RPMI8226 (cell line): ENCODE measurements at places on chromosomes 6 and 20.
A peak's percentile ranks its signal among the peaks of the same experiment; 100 is the strongest.

DNA sequence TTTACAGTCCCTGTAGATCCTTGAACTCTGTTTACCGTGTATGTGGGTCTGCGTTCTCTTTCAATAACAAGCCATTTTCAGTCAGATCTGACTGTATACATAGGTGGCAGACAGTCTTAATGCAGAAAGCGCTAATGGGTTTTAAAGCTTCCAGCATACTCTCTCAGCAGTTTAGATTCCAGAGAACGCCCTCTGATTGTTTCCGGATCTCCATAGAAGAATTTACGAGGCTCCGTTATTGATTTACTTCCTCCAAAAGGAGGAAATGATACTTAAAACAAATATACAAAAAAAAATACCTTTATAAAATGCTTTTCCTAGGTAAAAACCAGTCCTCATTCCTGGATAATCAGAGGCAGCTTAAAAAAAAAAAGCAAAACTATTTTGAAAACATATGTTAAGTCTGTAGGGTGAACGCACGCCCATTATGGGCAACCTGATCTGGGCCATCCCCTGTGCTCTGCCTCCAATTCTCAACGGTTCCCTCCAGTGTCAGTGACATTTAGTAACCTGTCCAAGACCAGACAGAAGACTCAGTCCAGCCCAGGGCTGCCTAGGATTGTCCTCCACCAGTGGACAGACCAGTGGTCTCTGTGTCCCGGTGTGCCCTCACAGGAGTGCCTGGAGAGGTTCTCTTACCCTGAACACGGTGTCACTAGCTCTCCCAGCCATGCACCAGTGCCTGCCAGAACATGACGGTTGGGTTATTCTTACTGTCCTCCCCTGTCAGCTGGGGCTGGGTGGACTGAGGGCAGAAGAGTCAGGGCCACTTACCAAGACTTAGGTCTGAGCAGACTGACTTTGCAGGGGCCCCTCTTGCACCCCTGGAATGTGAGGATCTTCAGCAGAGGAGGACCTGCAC, 217.3 kb downstream of the ARID1B start:
- no peak for DNase-seq

- peak; percentile 73 for DNase-seq
These were observed 171.4 kb downstream of the DTNBP1 start for GRCh38 chr6:15491255-15491985.

DNA sequence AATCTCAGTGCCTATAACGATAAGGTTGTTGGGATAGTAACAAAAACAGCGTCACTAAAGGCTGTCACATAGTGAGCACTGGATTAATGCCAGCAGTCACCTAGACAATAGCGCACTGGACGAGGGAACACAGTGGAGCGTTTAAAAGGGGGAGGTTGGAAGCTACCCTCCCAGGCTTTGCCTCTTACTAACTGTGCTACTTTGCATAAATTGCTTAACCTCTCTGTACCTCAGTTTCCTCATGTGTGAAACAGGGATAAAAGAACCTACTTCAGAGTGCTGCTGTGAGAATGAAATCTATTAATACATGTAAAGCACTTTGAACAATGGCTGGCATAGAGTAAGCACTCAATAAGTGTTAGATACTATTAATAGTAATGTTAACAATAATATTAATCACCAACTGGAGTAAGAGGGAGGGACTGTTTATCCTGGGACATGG, 10.5 kb downstream of the BCL2L1 start:
- peak; percentile 90 for DNase-seq

- DNase-seq: no peak
These were observed 28.4 kb downstream of the HLA-C start for GRCh38 chr6:31243508-31243907.

DNA sequence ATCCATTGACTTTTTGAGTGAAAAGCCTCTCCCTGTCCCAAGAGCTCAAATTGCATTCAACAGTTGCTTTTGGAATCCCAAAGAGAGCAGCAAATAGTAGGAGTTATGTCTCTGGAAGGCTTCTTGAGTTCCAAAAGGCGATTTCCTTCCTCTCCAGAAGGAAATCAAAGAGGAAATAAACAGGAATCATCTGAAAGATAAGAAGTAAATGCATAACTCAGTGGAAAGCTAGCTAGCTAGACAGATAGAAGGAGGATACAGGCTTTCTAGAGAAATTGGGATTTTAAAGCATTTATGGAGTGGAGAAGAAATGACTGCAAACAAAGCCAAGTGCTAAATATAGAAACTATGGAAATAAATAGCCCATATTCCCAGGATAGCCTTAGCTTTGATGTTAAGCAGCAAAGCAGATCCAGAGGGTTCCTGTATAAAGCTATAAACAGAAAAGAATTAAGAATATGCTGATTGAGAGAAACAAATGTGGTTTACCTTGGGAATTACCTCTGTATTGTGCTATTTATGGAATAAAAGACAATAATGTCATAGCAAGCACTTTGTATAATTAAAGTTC, 214.7 kb downstream of the PLCB1 start:
- no peak for DNase-seq

DNA sequence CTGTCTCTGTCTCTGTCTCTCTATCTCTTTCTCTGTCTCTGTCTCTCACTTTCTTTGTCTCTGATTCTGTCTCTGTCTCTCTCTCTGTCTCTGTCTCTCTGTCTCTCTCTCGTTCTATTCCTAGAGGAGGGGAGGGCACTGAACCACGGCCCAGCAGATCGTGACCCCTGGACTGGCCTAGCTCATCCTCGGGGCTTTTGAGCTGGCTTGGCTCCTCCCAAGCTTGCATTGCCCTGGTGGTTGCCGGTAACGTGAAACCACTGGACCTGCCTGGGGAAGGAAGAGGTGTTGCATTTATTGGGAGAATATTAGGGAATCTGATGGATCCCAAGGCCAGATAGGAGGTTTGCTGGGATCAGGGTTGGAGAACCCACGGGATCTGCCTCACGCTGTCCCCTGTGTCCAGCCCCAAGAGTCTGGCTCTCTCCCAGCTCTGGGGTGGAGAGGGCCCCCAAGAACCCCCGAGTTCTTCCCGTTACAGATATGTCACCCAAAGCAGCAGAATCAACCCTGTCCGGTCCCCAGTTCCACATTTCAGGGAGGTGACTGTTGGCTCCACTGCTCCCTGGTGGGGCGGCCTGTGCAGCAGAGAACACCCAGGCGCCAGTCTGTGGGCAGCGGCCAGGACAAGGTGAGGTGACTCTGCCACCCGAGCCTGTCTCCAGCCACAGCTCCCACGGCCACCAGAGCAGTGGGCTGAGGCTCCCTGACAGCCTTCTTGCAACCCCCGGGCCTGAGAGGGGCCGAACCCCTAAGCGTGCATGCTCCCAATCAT, 228.3 kb downstream of the TTLL2 start:
- DNase-seq: no peak

- no peak for DNase-seq
These were observed 13.8 kb downstream of the BMP7 start for GRCh38 chr20:57252559-57253162.

DNA sequence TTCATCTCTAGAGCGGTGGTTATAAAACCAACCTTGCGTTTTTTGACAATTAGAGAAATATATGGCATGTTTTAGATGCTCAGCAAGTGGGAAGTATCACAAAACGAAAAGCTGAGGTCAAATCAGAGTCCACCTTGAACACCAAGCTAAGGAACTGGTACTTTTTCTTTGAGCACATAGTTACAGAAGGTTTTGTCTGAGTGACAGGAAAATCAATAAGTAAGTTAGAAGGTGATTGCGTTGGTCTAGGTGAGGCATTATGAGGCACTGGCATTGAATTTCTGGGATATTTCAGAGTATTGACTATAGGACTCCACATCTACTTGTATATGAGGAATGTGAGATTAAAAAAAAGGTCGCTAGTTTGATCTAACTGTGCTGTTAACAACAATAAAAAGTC, 597 bp upstream of the HINT3 start:
- DNase-seq: no peak

DNA sequence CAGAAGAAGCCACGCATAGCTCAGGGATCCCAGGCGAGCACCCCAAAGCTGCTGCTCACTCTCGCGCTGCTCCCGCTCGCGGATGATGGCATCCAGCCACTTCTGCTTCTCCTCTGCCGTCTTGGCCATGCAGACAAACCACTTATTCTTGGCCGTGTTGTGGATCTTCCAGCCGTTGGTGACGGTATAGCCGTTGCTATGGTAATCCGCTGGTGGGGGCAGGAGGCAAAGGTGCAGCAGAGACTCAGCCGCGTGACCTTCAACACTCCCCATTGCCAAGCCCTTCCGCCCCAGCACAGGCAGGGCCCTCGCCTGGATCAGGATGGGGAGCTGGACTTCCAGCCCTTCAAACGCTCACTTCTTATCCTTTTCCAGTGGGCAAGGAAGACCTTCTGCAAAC, 136.9 kb downstream of the PREX1 start:
- no peak for DNase-seq

GRCh38 chr20:52105442-52106422, 85.8 kb downstream of the ZFP64 start:
- DNase-seq: no peak

GRCh38 chr6:1577896-1578745, 31.6 kb upstream of the FOXC1 start:
- DNase-seq: no peak

GRCh38 chr6:7249946-7250643, 62.9 kb downstream of the SSR1 start:
- DNase-seq: no peak

DNA sequence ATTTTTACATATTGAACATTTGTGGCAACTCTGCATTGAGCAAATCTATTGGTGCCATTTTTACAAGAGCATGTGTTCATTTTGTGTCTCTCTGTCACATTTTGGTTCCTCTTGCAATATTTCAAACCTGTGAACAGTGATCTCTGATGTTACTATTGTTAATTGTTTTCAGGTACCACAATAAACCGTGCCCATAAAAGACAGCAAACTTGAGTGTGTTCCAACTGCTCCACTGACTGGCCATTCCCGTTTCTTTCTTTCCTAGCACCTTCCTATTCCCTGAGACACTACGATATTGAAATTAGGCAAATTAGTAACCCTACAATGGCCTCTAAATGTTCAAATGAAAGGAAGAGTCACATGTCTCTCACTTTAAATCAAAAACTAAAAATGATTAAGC, 79.6 kb downstream of the REV3L start:
- no peak for DNase-seq

- no peak for DNase-seq
These were observed 97.1 kb upstream of the GRIK2 start for GRCh38 chr6:101296169-101296960.

DNA sequence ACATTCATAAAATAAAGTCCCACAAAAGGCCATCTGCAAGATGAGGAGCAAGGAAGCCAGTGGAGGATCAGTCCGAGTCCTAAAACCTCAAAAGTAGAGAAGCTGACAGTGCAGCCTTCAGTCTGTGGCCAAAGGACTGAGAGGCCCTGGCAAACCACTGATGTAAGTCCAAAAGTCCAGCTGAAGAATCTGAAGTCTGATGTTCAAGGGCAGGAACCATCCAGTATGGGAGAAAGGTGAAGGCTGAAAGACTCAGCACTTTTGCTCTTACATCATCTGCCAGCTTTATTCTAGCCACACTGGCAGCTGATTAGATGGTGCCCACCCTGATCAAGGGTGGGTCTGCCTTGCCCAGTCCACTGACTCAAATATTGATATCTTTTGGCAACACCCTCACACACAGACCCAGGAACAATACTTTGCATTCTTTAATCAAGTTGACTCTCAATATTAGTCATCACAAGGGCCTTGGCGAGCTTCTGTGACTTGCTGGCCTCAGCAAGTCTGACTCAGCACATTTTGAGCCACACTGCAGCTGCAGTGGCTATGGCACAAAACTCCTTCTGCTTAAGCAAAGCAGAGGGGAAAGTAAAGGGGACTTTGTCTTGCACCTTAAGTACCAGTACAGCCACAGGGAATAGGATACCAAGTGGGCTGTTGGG, 1370.3 kb upstream of the CITED2 start:
- peak; percentile 80 for DNase-seq

DNA sequence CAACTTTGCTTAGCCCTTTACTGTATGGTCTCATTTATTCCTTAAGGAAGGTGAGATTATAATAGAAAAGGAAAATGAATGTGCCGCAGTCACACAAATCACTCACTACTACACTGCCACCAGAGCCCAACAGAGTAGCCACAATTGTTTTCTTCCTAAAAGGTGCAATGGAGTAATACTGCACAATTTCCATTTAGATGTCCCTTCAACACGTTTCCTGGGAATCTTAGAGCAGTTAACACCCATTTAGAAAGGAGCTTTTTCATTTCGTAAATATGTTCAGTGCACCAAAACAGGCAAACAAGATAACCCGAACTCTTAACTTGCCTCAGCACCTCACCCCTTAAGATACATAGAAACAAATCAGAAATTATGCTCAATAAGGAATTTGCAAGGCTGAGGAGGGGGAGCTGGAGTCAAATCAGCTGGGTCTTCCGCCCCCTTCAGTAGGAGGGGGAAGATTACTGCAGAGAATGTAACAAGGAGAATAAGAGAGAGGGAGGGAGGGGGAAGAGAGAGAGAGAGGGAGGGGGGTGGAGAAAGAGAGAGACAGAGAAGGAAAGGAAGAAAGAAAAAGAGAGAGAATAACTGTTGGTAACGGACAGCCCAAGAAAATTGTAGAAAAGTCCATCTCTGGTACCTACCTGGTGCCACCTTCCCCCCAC, 155.5 kb downstream of the BCAS1 start:
- DNase-seq: no peak
